ENCODE measurements at places on chromosomes 5 and 9.
A peak's percentile ranks its signal among the peaks of the same experiment; 100 is the strongest.

DNA sequence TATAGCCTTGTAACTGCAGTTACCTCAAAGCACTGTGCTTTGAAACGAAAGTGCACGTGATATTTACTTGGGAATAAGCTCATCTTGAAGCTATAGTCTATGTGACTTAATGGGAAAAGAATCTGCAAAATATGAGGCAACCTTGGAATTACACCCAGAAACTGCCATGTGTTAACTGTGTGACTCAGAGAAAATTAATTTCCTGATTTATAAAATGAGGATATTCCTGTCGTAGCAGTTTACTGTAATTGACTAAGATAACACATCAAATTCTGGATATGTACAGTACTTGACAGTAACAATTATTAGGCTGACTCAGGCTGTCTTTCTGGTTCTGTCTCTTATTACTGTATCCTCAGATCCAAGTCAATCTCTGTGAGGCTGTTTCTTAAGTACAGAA lies 1079.9 kb upstream of the ACO1 start:
- DNase-seq: no peak

GRCh38 chr9:127673234-127673633 lies 33.6 kb upstream of the CFAP157 start:
- DNase-seq: no peak

DNA sequence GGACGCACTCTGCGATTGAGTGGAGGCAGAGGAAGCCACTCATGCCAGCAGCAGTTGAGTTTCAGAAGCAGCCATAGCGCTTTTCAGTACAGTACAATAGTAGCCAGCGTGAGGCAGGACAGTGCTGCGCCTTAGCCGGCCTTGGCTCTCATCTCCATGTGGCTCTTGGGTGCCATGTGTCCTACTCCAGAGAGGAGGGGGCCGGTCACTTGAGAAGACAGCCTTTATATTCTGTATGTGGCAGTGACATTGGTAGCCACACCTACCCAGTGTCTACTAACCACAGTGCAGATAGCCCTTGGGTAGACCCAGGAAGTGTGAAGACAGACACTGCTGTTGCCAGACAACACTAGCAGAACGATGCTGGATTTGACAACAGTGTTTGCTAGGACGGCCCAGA lies 42.3 kb downstream of the FAM78A start:
- DNase-seq: no peak

- no peak for DNase-seq
Measured at GRCh38 chr9:114497236-114497635, 8.0 kb downstream of the WHRN start.

GRCh38 chr9:129617167-129617566 lies 3.7 kb downstream of the C9orf50 start:
- DNase-seq: no peak

DNA sequence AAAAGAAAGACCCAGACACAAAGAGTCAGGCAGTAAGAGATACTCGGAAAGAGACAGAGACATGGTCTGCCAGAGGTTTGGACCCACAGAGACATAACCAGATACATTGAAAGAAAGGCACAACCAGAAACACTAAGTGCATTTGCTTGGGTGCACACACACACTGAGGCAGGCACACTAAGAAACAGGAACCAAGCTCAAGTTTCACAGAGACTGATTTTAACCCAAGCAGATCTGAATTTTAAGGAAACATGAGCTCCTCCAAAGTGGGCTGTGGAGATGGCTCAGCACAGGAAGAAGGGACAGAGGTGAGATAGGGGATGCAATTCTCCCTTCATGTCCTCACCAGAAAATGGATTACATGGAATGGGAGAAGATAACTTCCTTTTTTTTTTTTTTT lies 9.5 kb downstream of the AQP3 start:
- no peak for DNase-seq

- DNase-seq: no peak
Measured at GRCh38 chr5:110458313-110458712, 268.2 kb downstream of the TMEM232 start.

DNA sequence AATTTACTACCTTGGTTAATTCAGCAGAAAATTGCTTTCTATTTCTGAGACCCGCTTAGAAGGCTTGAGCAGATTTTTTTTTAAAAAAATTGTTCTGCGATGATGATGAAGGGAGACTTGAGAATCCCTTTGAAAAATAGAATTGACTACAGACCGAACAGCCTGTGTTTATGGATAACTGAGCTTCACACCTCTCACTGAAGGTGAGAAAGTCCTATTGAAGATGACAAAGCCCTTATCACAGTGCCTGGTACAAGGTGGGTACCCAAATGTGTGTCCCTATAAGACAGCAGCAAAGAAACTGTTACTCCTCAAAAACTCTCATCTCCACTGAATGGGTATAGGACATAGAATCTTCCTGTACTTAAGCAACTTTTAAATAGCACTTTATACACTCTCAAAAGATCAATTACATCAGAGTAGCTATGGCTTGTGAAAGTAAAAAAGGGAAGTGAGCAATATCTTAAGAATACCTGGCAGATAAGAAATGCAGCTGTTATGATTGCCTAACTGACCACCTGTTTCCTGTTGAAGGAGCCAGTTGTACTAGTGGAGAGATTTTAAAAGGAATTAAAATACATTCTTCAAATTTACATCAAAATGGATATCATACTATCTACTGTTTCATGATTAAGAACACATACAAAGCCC lies 419.7 kb downstream of the CHSY3 start:
- peak; percentile 17 for DNase-seq

- DNase-seq: peak; percentile 55
Measured at GRCh38 chr5:16456103-16456832, 9.3 kb downstream of the ZNF622 start.

GRCh38 chr9:97761056-97761598 lies 64.0 kb upstream of the XPA start:
- no peak for DNase-seq

- no peak for DNase-seq
Measured at GRCh38 chr9:30235564-30235963, 2148.9 kb upstream of the ACO1 start.

GRCh38 chr9:75185585-75186170 lies 97.4 kb downstream of the OSTF1 start:
- peak; percentile 47 for DNase-seq

DNA sequence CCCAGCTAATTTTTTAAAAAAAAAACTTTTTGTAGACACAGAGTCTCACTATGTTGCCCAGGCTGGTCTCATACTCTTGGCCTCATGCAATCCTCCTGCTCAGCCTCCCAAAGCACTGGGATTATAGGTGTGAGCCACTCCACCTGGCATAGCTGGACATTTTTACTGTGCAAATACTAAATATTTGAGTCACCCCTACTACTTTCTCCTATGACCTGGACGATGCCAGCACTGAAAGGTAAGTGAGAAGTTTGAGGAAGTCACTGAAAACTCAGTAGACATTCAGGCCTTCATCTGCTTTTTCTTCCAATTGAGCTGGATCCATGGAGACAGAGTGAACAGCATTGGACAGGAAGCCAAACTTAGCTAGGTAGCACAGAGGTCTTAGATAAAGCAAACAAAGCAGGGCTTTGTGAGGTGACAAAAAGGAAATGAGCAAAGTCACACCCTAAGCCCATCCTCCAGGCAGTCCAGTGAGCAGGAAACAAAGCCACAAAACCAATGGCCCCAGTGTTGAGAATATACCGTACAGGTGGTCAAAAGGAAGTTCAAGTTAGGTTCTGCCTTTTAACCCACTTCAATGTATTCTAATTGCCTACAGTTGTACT lies 192.6 kb upstream of the RASA1 start:
- peak; percentile 49 for DNase-seq

GRCh38 chr5:154758493-154758892 lies 3.3 kb downstream of the LARP1 start:
- no peak for DNase-seq

DNA sequence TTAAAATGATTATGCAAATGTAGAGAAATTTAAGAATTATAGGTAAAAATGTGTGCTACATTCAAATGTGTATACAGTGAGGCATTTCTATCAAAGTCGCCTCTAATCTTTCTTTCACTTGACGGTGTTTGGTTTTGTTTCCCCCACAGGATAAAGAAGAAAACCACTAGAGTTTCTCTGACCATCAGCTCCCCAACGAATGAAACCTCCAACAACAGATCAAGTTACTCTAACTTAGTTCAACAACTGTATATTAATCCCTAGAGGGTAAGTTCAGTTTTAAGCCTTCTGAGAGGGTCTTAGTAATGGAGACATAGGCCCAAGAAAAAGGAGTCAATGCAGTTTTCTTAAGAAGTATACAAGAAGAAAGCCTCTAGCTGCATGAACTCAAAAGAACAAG lies 11.5 kb upstream of the MYOT start:
- DNase-seq: peak; percentile 22

GRCh38 chr9:98235126-98235525 lies 20.3 kb downstream of the TBC1D2 start:
- no peak for DNase-seq
